ENCODE measurements at places on chromosomes 6 and 20. TPM values are rescaled to one million over a fixed set of nuclear protein-coding genes. Genes with fewer than 3 reads are reported as not detected.

AKAP12 gene
- total RNA-seq: 161 TPM

DNA sequence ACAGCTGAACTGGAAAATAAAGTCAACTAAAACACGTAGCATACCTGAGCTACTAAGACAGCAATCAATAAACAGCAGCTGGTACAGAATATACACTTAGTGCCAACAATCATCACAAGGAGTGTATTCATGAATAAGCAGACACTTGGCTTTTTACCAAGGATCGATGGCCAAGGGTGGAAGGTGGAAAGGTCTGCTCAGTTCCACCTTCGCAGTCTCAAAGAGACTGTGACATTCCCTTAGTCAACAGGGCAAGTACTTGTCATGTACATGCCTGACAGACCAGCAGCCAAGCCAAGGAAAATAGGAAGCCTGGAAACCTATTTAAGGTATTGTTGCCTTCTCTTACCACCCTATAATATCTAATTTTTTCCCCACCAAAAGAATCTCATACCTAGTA is 21.4 kb downstream of the HBS1L start:
- DNase-seq: no peak

- no peak for DNase-seq
Measured at GRCh38 chr20:46202766-46203509, 84.8 kb downstream of the CD40 start.

MYLK4 gene
- total RNA-seq: 5.1 TPM

- no peak for DNase-seq
Measured at GRCh38 chr20:18672834-18673233, 85.0 kb downstream of the DTD1 start.

DNA sequence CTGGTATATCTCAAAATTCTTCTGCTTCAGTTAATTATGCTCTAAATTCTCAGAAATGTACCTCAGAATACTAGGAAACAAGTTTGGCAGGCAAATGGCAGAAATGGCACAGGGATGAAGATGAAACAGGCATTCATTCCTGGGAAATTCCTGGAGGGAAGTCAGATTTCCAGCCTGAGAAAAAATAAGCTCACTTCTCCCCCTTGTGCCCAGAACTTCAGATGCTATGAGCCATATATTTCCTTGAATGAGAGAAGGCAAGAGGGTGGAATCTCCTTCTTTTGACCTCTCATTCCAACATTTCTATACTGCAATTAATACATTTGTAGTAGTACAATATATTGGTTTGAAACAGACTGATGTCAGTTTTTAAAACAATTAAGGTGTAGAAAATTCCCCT is 22.8 kb downstream of the RGS17 start:
- DNase-seq: no peak
